NCI-H2107 (cell line): ENCODE measurements at places on chromosomes 7 and 10.

- no peak for DNase-seq
Measured at GRCh38 chr10:33919244-33919643, 584.8 kb upstream of the NRP1 start.

DNA sequence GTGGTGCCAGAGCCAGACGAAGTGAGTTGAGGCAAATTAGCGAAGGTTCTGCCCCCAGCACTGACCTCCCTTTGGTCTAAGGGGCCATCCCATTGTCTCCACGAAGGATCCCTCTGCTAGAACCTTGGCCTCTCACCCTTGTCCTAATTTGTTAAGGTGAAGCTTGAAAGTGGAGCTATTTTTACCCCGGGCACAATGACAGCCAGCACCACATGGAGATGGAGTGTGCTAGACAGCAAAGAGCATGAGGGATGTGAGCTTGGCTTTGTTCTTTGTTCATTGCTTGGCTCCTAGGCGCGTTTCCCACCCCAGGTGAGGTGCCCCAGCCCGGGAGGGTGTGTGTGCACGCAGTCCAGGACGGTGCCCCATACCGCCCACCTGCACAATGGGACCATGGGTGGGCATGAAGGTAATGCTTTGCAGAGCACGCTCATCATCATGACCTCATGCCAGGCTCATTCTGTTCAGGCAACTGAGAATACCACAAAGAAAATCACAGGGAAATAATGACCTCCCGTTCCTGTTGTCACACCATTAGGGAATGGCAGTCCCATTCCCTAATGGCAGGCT lies 361.0 kb upstream of the FZD8 start:
- DNase-seq, result no peak

DNA sequence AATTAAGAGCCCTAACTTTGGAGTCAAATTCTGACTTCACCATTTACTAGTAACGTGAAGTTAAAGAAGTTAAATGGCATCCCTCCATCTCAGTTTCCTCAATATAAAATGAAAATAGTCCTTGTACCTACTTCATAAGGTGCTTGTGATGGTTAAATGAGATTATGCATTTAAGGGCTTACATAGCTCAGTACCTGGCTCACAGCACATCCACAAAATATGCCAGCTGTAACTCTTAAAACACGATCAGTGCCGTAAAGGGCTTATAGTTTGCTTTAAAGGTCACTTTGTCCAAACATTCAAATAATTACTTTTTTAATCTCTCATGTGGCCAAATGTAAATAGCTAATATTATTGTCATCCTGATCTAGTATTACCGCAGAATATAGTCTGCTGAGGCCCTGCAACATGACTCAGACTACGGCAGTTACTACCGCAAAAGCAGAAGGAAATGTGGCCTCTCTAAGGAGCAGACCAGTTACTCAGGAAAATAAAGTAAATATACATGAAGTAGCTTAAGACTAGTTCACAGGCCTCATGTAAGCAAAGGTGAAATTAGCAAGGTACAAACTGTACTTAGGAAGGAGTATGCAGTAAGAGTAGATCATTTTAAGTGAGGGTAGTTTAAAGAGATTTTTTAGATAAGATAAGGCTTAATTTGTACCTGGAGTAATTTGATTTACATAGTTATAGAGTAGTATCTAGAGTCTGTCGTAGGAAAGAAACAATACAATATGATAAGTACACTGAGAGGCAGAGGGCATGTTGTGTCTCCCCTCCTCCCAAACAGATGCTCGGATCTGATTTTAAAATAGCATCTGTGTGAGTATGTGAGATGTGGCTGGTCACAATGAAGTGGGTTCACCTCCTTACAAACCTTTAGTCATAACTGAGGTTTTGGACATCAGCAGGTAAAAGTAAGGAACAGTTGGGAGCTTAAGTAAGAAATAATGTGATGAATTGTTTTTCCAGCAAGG lies 13.1 kb downstream of the CASP2 start:
- no peak for DNase-seq

DNA sequence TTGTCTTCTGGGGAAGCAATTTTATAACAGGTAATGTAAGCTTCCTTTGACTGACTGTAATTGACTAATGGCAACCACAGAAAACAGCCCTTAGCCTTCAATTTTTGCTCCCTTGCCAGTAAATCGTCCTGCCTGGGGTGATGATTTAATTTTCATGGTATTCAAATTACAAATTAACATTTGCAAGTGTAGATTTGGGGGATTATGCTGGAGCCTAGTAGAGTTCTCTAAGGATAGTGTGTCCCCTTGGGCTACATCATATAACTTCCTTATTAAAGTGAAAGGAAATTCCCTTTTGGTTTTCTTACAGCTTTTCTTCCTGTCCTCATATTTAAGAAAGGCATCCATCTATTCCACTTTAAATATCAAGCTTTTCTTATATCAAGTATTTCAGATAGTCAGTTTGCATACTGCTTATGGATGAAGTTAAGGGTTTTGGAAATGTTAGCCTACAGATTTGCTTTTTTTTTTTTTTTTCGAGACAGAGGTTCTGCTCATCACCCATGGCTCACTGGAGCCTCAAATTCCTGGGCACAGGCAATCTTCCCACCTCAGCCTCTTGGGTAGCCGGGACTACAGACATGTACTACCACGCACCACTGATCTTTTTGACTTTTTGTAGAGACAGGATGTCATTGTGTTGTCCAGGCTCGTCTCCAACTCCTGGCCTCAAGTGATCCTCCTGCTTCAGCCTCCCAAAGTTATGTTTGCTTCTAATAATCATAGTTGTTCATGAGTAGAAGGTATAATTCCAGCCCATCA lies 35.9 kb upstream of the HDAC9 start:
- DNase-seq, result no peak

GRCh38 chr7:142442396-142442795 lies 184.5 kb upstream of the PRSS58 start:
- DNase-seq, result no peak

DNA sequence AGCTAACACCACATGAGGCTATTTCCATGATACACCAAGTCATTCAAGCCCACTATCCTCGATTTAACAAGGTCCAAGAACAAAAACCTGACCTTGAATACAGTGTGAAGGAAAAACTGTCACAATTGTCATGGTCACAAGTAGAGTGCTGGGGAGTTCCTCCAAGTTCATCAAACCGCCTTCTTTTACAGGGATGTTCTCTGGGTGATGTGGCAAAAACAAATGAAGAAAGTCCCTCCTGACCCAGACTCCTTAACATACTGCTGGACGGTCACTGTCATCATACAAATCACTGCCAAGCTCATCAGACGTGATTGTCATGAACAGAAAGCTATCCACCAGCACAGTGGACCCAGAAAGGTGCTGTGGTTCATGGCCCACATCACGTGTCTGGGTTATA lies 28.9 kb downstream of the HIPK2 start:
- no peak for DNase-seq

GRCh38 chr7:27145914-27146412 lies 1.6 kb downstream of the HOXA6 start:
- no peak for DNase-seq

DNA sequence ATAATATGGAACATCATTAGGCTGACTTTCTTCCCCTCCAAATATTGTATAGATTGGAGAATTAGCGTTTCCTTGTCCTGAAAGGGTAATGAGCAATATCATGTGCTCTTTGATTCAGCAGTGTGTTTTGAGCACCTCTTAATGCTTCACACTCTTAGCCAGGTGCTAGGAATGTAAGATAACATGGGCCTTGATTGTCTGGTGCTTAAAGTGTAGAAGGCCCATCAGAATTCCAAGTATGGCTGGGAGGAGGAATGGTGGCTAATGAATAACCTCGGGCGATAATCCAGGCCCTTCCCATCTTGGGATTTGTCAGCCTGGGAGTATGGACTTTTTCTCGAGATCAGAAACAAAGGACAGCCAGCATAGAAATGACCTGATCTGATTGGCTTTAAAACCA lies 8.6 kb downstream of the TSPAN13 start:
- DNase-seq, result no peak

DNA sequence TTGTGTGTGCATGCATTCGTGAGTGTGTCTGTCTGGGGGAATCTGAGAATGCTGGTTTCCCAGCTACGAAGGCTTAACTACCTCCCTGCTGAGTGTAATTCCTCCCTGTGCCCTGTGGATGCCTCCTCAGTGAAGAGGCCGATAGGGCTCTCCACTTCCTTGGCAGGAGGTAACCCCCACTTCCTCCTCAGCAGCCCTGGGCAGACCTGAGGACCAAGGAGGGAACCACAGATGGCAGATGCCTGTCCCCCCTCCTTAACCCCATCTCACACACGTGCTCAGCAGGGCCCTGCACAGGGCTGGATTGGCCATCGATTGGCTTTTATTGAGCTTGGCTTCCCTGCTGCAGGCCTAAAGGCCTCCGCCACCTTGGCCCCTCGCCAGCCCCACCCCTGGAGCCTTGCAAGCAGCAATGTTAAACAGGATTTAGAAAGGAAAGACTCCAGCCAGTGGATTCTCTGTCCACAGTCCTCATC lies 45.6 kb upstream of the LRRC4 start:
- no peak for DNase-seq

- DNase-seq, result no peak
Measured at GRCh38 chr10:75733135-75733890, 301.9 kb downstream of the LRMDA start.

DNA sequence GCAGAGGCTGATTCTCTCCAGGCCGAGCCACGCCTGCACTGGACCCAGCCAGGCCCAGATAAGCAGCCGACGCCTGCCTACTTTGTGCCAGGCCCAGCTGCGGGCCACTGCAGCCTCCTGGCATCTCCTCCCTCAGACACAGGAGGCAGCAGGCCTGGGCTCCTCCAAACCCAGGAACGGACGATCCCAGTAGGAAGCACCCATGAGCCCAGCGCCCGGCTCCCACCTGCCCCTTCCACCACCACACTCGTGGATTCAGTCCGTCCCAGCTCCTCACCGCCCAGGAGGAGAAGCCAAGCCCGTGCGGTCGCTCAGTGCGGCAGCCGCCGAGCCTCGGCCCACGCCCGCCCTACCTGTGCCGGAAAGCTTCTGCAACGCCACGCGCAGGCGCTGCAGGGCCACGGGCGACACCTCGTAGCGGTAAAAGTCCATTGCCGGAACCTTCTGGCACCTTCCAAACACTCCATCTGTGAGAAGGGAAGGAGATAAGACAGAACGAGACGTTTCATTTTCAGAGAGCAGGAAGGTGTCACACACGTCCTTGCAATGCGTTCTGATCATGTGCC lies 271.1 kb downstream of the PTPRN2 start:
- DNase-seq, result no peak

- no peak for DNase-seq
Measured at GRCh38 chr7:21902240-21902639, 43.5 kb downstream of the CDCA7L start.

DNA sequence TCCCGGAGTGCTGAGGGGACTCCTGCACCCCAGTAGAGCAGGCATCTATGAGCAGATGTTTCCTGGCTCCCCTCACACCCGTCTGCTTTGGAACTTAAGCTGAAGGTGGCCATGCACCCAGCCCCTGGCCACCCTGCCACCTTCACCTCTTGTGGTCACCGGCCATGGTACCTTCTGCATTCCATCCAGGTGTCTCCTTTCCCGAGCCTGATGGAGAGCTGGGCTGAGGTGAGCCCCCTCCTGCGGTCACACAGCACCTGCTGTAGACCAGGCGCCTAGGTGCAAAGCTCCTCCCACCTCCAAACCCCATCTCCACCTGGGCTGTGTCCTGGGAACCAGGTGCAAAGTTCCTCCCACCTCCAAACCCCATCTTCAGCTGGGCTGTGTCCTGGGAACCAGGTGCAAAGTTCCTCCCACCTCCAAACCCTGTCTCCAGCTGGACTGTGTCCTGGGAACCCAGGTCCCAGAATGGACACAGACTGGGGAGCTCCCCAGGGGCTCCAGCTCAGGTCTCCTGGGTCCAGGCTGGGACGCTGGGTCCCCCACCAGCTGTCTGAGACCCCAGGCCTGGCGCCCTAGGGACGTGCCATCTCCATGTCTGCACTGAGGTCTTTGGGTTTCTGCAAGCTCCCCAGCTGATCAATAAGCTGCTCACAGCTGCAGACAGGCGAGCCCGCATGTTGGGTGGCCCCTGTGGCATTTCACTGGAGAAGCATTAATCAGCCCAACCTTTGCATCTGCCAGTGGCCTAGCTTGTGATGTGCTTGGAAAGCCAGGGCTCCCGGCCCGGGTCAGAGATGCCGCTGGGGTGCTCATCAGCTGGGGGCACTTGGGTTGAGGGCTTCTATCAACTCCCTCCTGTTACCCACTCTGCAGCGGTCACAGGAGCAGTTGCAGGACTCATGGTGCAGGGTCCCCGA lies 61.2 kb upstream of the INPP5A start:
- no peak for DNase-seq

GRCh38 chr7:85820702-85821443 lies 634.0 kb upstream of the SEMA3D start:
- DNase-seq, result no peak

DNA sequence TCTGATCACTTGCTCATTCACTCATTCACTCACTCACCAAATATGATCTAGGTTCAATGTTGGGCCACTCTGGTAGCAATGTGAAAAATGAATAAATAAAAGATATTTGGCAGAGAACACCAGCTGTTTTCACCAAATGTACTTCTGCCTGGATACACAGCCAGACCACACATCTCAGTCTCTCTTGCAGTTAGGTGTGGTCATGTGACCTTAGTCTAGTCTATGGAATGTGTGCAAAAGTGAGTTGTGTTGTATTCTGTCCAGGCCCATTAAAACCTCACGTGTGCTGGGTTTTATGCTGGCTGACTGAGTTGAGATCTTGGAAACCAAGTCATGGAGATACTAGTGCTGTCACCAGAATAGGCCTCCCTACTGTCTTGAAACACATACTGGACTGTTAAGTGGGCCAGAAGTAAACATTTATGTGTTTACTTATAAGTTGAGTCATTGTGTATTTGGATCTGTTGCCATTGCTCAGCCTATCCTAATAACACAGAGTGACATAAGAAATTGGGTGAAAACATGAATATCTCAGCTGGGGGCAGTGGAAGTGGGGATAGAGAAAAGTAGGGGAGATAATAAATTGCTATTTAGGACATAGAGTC lies 145.5 kb downstream of the PTEN start:
- no peak for DNase-seq

DNA sequence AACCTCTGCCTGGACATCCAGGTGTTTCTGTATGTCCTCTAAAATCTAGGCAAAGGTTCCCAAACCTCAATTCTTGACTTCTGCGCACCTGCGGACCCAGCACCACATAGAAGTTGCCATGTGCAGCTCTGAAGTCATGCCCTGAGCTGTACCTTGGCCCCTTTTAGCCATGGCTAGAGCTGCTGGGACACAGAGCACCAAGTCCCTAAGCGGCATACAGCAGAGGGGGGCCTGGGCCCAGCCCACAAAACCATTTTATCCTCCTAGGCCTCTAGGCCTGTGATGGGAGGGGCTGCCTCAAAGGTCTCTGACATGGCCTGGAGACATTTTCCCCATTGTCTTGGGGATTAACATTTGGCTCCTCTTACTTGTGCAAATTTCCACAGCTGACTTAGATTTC lies 14.6 kb downstream of the TMEM243 start:
- no peak for DNase-seq

- no peak for DNase-seq
Measured at GRCh38 chr10:131198843-131199242, 112.7 kb downstream of the TCERG1L start.
